ENCODE measurements at places on chromosomes 3 and 15.

DNA sequence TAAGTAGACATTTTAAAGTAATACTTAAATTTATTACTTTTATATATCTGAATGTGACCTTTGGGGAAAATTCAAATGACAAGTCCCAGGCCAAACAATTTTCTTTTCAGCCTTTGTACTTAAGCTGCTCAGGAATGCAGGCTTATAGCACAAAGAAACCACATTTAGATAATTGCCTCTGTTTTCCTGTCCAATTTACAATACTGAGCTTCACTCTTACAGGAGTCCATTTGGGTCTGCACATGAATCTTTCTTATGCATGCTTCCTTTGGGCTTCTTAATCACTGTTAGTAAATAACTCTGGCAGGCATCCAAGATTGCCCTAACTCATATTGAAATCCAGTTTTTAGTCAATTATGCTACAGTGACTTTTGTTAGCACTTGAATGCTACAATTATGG is 459.4 kb upstream of the TGFBR2 start:
- DNase-seq: no peak

DNA sequence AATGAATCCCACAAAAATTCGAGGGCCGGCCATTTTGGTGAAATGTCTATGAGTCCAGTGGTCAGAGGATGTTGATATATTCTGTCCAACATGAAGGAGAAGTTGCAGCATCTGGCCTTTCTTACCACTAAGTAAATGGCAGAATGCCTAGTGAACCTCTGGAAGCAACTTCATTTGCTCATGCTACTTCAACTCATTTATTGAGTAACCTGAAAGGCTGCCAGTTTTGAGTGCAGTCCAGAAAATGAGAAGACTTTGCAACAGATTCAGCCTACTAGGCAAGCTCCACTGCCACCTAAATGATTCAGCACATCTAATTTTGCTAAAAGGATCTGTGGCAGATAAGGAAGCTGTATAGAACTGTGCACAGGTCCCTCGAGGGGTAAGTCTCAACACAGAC is 265.0 kb downstream of the OPA1 start:
- DNase-seq: no peak

DNA sequence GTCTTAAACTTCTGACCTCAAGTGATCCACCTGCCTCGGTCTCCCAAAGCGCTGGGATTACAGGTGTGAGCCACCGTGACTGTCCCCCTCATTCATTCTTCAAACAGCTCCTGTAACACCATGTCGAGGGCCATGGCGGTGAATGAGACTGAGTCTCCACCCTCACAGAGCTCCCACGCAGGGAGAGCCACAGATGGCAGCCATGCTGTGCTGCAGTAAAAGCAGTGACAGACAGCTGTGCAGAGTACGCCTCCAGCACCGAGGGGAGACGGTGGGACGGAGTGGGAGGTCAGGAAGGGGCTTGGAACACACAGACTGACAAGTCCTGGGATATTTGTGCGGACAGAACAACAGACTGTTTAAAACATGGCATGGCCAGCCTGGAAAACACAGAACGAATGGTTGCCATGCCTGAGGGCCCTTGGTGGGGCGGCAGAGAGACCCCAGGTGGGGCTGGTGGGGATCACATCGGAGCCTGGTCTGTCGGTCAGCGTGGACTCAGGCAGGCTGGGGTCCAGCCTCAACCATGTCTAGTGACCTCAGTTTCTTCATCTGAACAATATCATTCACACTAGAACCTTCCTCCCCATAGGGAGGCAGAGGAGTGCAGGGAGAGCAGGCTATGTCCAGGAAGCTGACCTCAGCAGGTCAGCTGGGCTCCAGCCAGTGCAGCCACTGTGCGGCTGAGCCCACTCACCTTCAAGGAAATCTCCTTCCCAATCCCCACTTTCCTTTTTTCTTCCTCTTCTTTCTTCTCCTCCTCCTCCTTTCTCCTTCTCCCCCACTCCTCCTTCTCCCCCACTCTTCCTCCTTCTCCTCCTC is 20.6 kb upstream of the LCTL start:
- DNase-seq: no peak

DNA sequence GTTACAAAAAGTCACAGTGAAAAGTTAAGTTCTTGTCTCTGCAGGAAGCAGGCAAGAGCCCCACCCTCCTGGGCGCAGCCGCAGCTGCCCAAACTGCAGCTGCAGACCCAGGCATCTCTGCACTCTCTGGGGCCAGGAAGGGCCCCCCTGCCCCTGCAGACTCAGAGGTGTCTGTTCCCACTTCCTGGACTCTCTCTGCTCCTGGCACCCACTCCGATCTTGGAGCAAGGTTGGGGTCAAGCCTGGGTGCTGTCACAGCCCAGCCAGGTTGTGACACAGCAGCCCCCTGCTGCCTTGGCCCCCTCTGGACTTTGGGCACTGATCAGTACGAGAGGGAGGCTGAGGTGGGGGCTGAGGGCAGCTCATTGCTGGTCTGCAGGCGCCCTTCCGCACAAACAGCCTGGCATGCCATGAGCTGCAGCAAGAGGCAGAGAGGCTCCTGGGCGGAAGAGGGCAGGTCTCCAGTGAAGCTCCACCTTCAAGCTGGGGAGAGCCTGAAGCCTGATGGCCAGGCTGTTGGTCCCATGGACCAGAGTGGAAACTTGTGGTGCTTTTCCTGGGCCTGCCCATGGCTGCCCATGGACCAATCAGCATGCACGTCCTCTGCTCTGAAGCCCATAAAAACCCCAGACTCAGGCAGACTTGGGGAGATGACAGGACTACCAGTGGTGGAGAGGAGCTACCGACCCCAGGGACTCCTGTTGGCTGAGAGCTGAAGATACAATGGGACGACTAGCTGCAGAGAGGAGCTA is 42.9 kb upstream of the LRRFIP2 start:
- DNase-seq: no peak

DNA sequence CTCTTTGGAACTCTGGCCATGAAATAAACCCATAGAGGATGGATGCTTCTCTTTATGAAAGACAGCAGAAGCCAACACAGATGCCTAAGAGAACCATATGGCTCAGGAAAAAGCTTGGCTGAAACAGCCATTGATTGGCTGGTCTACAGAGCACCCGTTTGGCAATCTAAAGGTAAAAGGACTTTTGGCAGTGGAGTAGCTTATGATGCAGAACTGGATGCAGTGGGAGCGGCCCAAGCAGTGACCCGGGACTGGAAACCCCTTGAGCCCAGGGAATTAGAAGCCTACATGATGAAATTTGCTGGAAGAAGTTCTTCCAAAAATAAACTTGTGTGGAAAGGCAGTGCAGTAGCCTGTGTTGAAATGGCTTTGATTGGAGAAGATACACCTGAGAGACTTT is 360.2 kb downstream of the NR2F2 start:
- DNase-seq: no peak

GRCh38 chr3:154971341-154971740 is 108.8 kb upstream of the MME start:
- no peak for DNase-seq

DNA sequence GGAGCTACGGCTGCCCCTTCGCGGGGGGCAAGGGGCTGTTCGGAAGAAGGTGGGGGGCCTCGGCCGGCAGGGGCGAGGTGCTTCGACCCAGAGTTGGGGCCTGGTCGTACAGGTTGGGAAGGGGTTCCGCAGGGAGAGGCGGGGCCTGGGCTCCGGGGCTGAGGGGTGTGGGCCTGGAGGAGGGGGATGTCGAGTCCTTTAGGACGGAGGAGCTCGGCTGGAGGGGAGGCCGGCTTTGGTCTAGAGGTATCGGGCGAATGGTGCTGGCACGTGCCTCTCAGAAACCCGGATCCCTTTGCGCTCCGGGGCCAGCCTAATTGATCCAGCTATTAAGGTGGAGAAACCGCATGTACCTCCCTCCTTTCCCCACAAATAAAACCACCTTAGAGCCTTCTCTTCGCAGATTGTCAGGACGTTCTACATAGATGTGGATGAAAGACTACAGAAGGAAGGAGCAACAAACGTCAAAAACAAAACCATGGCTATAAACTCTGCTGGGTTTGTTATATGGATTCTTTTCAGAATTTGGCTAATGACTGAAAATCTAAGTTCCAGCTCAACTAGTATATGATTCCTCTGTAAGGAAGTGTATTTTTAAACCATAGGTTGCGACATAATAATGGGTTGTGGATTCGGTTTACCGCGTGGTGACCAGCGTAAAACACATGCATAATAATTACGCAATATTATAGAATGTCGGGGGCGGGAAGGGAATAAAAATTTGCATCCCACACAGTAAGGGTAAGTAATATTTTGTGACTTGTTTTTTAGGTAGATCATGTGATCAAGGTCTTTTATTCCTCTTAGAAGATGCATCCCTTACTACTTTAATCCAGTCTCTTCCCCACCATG is 644 bp upstream of the NGLY1 start:
- DNase-seq: no peak

Data from stimulated activated CD8-positive, alpha-beta memory T cell treated with anti-CD3 and anti-CD28 coated beads, Interleukin-12 subunit alpha, Interleukin-12 subunit beta, amount 100 ng/mL, for 4 hours (primary cell).